ENCODE measurements at places on chromosomes 7 and 10.
A peak's percentile ranks its signal among the peaks of the same experiment; 100 is the strongest.

- no peak for DNase-seq
Observed at GRCh38 chr7:16627236-16627635, 18.3 kb downstream of the ANKMY2 start.

- DNase-seq = no peak
Observed at GRCh38 chr10:58817201-58817846, 304.7 kb downstream of the BICC1 start.

GRCh38 chr10:119222537-119222936 lies 15.2 kb downstream of the GRK5 start:
- DNase-seq = no peak

DNA sequence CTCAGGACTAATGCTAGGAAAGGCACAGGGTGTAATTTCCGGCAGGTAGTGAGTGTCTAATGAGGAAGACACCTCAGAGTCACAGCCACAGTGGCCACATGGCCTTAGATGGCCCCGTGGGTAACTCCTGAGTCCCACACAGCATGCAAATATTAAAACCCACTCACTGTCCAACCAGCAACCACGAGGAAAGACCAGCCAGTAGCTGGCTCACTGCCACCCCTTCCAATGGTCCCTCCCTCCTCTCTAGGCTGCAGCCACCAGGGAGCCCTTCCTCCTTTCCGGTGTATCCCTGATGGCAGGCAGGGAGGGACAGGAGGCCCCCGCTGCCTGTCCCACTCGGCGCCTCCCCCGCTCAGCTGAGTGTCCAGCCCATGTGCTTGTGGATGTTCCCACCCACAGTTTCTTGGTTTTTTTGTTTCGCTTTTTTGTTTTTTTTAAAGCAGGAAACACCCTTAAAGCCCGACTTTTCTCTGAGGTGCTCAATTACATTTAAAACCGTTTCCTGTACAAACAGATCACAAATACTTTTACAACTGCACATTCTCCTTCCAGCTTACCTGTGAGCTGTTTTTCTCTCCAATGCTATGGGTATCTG lies 9.2 kb downstream of the BNIP3 start:
- DNase-seq = no peak

- no peak for DNase-seq
Observed at GRCh38 chr10:69377933-69378332, 38.8 kb downstream of the TACR2 start.

DNA sequence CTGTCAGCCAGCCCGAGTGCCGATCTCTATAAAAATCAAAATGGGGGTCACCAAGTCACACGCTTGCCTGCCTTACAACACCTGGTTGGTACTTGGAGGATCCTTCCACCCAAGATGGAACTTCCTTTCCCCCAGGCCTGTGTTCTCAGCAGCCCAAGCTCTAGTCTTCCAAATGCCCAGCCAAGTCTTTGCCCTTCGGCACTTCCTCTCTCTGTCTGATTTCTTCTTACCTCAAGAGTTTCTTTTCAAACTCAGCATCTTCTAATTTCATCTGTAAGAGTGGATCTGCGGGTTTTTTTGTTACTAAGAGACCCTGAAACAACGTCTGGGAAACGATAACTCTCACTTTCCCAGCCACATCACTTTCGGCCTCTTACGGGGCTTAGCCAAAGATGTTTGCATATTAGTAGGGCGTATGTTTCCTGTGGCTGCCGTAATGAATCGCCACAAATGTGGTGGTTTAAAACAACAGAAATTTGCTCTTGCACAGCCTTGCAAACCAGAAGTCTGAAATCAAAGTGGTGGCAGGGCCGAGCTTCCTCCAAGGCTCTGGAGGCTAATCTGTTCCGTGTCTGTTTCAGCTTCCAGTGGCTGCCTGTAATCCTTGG lies 219.9 kb downstream of the TCF7L2 start:
- no peak for DNase-seq

GRCh38 chr7:17713584-17713983 lies 226.7 kb downstream of the SNX13 start:
- no peak for DNase-seq

GRCh38 chr7:121876656-121877500 lies 3.9 kb downstream of the PTPRZ1 start:
- DNase-seq = no peak

GRCh38 chr10:122232769-122233168 lies 38.3 kb upstream of the BTBD16 start:
- no peak for DNase-seq

GRCh38 chr7:63008366-63008765 lies 990.3 kb upstream of the ZNF722 start:
- no peak for DNase-seq

- no peak for DNase-seq
Observed at GRCh38 chr10:32605787-32606186, 159.8 kb downstream of the CCDC7 start.

DNA sequence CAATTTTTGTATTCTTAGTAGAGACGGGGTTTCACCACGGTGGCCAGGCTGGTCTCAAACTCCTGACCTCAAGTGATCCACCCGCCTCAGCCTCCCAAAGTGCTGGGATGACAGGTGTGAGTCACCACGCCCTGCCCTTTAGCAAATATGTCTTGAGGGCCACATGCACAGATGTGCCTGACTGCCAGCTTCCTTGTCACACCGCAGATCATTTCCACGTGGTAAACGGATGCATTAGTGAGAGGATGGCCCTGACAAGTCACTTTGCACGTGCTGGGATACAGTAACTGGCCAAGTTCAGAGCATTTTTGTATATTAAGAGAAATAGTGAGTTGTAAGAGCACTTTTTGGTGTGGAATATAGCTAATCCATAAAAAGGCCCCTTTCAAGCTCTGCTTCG lies 44.3 kb upstream of the FAM180A start:
- DNase-seq = no peak

GRCh38 chr7:149085866-149086265 lies 4.7 kb downstream of the ZNF786 start:
- no peak for DNase-seq

- DNase-seq = peak; percentile 49
Observed at GRCh38 chr7:42237811-42238541, 967 bp upstream of the GLI3 start.

DNA sequence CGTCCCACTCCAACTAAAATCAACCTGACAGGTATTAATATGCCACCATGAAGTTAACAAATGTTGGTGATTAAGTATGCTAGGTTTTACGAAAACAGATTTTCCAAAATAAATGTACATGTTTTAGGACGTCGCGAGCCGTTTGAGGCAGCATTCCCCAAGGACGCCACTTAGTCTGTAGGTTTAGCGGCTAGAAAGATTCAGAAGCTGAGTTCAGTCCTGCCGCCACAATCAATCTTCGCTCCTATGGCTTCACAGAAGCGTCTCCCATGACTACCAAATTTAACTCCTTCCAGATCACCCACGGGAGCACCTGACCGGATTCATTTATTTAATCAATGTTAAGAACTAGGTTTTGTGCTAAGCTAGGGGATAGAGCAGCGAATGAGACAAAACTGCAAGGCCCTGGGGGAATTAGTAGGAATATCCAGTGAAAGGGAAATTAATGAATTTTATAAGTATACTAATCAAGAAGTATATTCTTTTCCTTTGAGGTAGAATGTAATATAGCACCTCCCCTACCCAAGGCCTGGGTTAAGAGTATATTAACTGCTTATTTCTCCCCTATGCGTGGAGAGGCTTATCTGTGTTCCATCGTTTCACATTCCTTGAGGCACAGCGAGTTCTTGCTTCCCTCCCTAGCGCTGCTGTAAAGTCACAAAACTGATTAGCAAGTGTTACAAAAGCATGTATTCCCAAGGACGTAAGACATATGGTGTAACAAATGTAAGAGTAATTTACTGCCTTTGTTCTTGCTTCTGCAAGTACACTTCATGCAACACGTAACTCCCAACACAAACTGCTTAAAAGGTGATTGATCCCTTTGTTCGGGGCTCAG lies 994 bp upstream of the CYP51A1 start:
- DNase-seq = peak; percentile 58

- DNase-seq = no peak
Observed at GRCh38 chr7:90999989-91000979, 263.9 kb upstream of the FZD1 start.

DNA sequence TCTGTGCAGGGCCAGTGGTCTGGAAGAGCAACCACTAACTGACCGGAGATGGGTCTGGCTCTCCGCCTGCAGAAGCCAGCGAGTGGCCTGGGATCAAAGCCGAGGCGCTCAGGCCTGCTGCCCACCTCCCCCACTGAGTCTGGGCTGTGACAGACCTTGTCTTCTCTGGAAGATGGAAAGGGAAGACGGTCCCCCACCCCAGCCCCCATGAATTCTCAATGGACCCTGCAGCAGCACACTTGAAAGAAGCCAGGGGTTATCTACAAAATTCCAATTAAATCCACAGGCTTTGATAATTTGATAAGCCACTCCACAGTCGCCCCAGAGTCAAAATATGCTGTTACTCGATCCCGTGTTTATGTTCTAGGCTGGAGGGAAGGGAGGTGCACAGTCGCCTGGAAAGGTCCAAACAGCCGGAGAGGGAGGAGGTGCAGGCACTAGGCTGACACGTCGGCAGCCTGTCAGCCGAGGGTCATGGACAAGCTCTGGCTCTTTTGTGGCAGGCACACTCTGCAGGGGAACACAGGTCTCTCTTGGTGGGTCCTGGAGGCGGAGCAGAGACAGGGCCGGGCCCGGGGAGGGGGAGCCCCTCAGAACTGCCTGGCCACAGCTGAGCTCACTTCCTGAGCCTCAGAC lies 134.9 kb downstream of the SH3PXD2A start:
- no peak for DNase-seq

GRCh38 chr7:30327813-30328212 lies 43.4 kb downstream of the ZNRF2 start:
- no peak for DNase-seq

- no peak for DNase-seq
Observed at GRCh38 chr10:29202386-29202940, 86.4 kb upstream of the LYZL1 start.

- peak; percentile 33 for DNase-seq
Observed at GRCh38 chr10:11339660-11340059, 271.8 kb downstream of the USP6NL start.

DNA sequence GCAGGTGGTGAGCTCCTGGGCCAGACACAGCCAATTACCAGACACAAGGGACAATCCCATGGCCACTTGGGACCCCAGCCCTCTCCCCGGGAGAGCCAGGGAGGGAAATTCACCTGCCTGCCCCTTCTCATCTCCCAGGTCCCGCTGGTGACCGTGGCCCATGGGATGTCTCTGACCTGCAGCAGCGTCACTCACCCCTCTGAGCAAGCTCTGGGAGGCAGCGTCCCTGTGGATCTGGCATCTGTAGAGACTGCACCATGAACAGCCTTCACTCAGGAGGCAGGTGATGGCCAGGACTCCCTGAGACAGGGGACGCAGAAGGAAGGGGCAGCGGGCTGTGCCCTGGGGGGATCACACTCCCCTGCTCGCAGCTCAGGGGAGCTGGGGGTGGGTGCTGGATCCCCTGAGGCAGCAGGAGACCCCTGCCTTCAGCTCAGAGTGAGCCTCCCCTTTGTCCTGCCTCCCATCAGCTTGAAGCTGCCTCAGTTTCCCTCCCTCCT lies 90.8 kb downstream of the FOXL3 start:
- DNase-seq = peak; percentile 56

- no peak for DNase-seq
Observed at GRCh38 chr7:43701500-43701854, 27.8 kb downstream of the COA1 start.

GRCh38 chr7:46205478-46205877 lies 284.4 kb upstream of the IGFBP3 start:
- no peak for DNase-seq

GRCh38 chr10:1491901-1492300 lies 245.4 kb downstream of the ADARB2 start:
- no peak for DNase-seq

- DNase-seq = no peak
Observed at GRCh38 chr7:41559426-41559825, 143.5 kb downstream of the INHBA start.

- DNase-seq = no peak
Observed at GRCh38 chr7:106216517-106216922, 68.3 kb downstream of the NAMPT start.

DNA sequence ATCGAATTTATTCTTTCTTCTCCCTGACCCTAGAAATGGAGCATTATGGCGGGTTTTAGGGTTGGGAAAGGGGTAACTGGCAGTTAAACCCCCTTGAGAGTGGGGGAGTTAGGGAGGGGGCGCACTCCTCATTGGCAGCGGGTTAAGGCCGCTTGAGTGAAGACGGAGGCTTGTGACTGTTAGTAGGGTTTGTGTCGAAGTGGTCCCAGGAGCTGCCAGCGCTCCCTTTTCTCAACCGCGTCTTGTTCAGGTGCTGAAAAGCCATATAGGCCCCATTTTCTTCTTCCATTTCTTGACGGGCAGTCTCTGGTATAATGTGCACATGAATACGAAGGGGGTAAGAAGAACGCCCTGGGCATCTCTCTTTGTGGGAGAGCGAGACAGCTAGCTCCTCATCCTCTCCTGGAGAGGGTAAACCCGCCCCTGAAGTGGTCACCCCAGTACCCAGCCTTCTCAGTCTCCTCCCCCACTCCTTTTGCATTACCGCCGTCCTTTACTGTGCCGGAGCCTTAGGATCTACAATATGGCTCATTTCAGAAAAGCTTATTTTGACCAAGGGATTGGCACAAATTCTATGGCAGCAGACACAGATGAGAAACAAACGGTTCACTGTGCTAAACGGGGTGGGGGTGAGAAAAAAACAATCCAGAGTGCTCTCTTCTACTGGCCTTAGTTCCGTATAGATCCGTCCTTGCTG lies 836 bp downstream of the KMT2E start:
- peak; percentile 77 for DNase-seq

DNA sequence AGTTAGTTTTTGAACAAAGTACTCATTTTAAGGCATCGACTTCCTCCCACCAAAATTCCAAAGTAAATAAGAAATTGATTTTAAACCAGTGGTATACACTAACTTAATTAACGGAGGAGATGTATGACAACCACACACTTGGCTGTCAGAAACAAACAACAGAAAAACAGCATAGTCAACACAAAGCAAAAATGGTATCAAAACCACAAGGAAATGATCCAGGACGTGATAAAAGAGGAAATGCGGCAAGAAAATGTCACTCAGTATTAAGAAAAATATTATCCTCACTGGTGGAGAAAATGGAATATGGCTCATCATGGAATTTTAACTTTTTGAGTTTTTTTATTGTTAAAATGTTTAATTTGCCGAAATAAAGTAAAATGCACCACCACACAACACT lies 17.5 kb downstream of the KIAA1549 start:
- DNase-seq = no peak
